ENCODE measurements at places on chromosomes 11 and 22.

DNA sequence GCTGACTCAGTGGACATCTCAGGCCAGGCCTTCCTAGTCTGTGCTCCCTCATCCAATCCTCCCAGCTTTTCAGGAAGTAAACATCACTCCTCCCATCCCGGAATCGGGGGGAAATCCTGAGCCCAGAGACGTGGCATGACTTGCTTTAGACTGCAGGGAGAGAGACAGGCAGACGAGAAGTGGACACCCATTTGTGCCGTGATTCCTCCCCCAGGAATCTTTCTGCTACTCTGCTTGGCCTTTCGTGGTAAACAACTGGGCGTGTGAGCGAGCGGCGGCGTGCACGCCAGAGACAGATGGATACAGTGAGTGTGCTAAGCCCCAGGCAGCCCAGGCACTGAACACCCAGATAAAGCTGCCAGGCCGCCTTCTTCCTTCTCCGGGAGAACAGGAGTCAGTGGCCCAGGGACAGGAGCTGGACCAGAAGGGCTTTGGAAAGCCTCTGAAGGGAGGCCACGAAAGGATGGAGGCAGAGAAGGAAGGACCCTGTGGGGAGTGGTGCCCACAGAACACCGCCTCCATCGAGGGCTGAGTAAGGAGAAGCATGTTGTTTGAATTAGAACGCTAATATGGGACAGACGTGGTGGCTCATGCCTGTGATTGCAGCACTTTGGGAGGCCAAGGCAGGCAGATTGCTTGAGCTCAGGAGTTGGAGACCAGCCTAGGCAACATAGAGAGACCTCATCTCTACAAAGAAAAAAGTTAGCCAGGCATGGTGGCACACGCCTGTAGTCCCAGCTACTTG is 53.0 kb upstream of the PRR5 start:
- DNase-seq: no peak

- DNase-seq: no peak
Observed at GRCh38 chr22:50729391-50730012, 8.5 kb upstream of the ACR start.

GRCh38 chr11:117107701-117108590 is 9.7 kb upstream of the SIK3 start:
- no peak for DNase-seq

GRCh38 chr11:47964546-47964945 is 15.8 kb upstream of the PTPRJ start:
- DNase-seq: no peak

GRCh38 chr11:57301711-57302423 is 22.9 kb downstream of the TNKS1BP1 start:
- DNase-seq: peak; percentile 16

DNA sequence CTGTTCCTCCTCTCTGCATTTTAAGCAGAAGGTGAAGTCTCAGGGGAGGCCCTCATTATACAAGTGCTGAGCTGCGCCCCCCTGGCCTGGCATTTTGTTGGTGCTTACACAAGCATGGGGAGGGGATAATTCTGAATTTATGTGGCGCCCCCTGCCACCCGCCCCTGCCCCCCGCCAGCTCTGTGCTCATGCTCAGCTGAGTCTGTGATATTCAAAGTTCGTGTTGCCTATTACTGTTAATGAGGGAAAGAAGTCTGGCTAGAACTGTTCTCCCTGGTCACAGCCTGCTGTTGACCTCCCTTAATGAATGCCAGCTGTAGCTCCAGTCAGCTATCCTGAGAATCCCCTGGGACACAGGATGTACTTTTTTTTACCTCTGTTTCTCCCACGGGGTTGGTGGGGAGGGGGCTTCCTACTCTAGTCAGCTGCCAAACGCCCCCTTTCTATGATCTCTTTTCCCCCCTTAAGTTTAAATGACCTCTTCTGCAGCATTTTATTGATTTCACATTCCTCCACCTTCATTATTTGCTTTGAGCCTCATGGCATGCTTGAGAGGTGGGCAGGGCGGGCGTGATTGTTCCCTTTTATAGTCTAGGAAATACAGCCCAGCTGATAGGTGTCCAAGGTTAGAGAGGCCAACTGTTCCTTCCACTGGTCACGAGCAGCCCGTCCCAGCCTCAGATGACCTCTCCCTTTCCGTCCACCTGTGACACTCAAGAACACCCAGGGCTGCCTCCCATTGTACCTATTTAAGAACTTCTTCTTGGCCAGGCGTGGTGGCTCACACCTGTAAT is 12.2 kb downstream of the USP2 start:
- DNase-seq: no peak

DNA sequence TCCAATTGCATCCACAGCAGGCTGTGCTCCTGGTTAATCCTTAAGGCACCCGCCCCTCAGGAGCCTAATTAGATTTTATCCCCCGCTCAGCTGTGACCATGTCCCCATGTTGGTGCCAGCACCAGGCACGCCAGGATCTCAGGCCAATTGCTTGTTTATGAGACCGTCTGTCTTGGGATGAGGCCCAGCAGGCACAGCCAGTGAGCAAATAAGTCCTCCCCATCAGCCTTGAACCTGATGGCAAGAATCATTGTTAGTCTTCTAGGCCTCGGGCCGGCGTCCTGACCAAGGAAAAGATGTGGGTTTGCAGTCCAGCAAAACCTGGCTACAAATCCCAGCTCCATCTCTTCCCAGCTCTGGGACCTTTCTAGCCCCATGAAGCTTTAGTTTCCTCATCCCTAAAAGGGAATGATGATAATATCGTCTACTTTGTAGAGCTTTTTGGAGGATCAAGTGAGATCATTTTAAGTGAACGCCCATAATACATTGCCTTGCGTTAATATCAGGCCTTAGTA is 57.3 kb downstream of the TP53I11 start:
- DNase-seq: no peak

- DNase-seq: no peak
Observed at GRCh38 chr11:114482114-114482513, 42.8 kb downstream of the REXO2 start.

DNA sequence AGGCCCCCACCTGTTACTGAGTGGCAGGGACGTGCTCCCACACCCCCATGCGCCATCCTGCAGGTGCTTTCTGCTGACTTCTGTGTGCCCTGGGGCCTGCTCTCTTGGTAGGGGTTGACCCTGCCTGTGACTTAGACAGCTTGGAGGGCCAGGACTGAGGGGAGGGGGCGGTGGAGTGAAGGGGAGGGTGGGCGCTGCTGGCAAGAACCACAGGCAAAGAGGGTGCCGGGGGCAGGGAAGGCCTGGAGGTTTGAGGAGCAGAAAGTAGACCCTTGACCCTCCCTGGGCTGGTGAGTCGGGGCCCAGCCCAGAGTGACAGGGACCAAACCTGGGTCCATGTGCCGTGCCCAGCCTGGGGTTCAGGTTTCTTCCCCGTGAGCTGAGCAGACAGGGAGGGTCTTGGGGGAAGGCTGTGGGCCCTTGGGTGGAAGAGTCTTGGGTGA is 17.8 kb downstream of the KCNQ1 start:
- no peak for DNase-seq

GRCh38 chr11:70540196-70540595 is 141.9 kb downstream of the CTTN start:
- DNase-seq: no peak

DNA sequence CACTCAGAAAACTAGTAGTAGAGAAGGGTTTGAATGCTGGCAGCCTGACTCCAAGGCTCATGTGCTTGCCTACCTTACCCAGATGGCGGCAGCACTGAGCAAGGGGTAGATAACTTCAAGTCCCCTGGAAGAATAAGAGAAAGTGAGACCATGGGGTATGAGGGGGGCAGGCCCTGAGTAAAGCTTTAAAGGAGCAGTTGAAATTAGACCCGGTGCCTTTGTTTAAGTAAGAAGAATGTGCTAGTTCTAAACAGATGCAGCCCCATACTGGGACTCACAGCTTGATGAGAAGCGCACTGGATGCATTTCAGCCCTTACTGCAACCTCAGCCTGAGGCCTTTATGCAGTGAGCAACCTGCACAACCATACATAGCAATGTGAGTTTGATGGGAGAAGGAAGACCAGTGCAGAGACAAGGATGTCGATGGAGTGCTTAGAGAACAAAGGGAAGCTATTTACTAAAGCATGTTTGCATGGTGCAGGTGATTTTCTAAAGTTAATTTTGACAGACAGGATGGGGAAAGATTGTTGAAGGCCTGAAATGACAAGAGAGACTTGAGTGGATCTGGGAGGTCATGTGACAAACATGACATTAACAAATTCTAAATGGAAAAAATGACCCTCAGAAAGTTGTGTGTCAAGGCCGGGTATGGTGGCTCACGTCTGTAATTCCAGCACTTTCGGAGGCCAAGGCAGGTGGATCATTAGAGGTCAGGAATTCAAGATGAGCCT is 27.1 kb upstream of the TMA7B start:
- peak; percentile 52 for DNase-seq

DNA sequence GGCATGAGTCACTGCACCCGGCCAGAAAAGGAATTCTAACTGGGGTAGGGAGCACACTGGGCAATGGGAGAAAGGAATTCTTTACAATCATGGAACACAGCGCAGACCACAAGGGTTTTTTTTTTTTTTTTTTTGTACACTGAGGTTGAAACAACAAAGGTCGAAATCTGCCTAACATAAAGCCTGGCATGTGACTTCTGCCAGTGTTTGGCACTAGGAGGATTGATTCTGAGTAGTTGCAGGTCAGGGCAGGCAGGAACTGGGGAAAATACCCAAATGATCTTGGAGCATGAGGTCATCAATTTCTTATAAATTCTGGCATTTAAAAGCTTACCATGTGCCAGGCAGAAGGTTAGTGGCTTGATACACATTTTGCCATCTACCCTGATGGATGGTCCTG is 202.0 kb upstream of the SNX19 start:
- no peak for DNase-seq

DNA sequence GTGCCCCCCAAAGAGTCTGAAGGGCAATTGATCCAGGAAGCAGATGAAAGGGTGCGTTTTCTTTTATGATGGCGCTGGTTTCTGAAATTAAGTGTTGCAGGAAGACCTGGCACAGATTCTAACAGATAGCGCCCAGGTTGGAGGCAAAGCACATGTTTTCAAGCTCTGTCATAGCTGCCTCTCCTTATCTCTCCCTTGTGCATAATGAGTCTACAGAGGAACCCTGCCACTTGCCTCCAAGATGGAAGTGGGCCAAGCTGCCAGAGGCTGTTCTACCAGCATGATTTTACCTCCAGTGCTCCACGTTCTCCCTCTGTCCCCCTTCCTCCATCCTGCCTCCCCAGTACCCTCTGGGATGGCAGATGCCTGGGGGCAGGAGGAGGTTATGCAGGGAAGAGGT is 30.0 kb upstream of the TLCD5 start:
- DNase-seq: no peak

- no peak for DNase-seq
Observed at GRCh38 chr22:43550024-43550620, 138.3 kb downstream of the MPPED1 start.

- no peak for DNase-seq
Observed at GRCh38 chr11:16603890-16604793, 134.3 kb upstream of the C11orf58 start.

DNA sequence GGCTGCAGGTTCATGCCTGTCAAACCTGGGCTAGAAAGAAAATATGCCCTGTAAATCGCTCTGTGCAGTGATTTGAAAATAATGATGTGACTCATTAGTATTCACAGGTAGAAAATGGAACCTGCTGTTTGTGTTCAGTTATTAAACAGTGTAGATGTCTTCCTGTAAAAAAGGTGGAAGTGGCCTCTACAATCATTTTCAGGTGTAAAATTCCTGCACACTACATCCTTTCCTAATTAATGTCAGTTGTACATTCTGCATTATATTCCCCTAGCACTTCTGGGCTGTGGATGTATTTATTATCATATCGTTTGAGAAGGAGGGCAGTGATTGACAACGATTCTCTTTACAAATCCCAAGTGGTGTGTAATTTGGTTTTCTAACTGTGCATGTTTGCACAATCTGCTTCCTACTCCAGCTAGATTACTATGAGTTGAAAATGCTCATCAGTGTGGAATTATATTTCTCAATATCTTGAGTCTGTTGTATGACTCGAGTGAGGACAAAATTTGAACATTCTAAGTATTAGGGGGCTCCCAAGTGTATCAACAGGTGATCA is 454.0 kb upstream of the DDI1 start:
- DNase-seq: no peak

DNA sequence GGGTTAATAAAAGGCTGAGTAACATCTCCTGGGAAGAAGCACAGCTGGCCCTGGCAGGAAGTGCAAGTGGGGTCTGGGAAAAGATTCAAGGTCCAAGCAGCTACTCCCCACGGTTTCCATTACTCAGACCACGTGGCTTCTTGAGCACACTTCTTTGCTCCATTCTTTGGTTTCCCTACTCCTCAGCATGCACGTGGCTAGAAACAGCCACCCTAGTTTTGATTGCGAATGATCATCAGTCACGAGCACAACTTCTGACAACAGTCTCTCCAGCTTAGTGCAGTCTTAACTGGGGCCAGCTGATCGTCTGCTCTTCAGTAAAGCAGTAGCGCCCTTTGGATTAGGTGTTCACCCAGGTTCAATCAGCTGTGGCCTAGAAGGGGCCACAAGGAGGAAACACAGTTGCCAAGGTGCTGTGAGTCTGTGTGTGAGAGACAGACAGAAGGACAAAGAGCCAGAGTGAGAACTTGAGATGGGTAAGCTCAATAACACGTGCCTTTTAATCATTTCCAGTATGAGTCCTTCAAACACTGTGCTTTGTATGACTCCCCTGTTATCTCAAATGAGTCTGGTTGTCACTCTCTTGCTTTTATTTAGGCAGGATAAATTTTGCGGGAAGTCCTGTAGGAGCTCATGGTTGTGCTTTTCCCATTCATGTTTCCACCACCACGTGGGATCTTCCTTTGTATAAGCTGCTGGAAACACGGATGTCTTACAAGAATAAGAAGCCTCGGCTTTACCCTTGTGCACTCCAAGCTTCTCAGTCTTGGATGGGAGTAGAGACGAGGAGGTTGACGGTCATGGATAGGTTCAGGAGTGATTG is 901 bp upstream of the PARVA start:
- DNase-seq: no peak

GRCh38 chr11:86140334-86140990 is 71.6 kb upstream of the PICALM start:
- DNase-seq: no peak

GRCh38 chr22:28630177-28630574 is 49.5 kb downstream of the TTC28 start:
- DNase-seq: no peak

DNA sequence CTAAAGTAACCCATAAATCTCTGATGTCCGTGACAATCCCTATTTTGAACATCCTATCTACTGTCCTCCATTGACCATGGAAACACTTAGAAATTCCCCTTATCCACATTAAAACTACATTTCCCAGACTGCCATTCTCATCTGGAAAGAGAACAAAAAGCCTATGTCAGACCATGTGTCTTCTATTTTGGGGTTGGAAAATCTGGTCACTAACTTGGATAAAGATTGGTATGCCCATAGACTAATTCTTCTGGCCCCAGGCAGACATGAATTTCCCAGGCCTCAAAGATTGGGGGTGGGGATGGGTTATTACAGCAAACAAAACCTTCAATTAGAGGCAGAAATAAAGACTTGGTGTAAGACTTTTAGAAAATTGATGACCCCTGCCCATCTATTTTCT is 30.9 kb upstream of the CREB3L1 start:
- no peak for DNase-seq

DNA sequence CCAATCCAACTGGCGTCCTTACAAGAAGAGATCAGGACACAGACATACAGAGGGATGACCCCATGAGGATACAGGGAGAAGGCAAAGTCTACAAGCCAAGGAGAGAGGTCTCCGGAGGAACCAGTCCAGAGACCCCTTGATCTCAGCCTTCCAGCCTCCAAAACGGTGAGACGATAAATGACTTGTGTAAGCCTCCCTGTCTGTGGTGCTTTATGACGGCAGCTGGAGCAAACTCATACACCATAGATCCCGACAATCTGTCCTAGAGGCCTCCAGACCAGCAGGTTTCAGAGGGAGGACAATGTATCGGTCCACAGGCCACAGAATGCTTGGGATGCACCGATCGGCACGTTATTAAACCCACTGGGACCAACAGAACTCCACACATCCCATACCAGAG is 383.3 kb downstream of the SHANK2 start:
- DNase-seq: no peak
